Left renal pelvis (tissue), 4 donors: ENCODE measurements at places on chromosomes 7 and 10.
A peak's percentile ranks its signal among the peaks of the same experiment; 100 is the strongest.

GRCh38 chr7:152335900-152336571 lies 99.8 kb downstream of the KMT2C start:
- no peak for DNase-seq

- no peak for DNase-seq
Measured at GRCh38 chr7:130890176-130891020, 156.4 kb upstream of the KLF14 start.

DNA sequence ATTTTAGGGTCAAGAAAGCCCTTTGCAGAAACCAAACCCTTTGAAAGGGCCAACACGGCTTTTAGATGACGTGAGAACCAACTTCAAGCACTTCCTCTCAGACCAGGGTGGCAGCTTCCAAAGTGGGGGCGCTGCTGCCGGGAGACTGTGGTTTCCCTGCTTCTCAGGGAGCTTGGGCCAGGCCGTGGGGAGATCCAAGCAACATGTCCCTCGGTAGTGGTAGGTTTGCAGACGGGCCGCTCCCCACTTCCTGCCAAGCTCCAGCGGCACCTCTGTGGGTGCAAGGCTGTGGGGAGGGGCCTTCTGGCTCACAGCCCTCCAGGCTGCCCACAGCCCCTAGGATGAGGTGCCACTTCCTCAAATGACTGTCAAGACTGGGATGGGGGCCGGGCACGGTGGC lies 132.4 kb downstream of the FAM53B start:
- DNase-seq: no peak

- no peak for DNase-seq
Measured at GRCh38 chr7:134623193-134623592, 23.5 kb upstream of the BPGM start.

DNA sequence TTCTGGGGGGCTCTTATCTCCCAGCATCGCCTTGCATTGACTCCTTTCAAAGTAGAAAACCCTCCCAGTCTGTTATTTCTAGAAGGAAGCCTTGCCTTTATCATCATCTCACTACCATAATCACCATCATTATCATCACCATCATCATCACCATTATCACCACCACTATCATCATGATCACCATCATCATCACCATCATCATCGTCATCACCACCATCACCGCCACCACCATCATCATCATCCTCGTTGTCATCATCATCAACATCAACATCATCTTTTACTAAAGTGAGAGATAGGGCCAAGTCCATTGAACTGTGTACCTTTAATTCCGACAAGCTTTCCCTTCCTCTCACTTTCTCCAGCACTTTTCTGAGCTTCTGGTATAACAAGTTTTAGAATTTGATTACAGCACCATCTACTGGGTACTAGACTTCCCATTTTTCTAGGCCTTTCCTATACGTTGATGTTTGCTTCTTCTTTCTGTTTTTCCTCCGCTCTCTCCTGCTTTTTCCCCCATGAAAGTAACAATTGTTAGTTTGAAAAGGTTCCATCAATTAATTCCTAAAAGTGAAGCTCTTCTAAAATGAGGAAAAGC lies 226.4 kb downstream of the BUB3 start:
- DNase-seq: no peak

DNA sequence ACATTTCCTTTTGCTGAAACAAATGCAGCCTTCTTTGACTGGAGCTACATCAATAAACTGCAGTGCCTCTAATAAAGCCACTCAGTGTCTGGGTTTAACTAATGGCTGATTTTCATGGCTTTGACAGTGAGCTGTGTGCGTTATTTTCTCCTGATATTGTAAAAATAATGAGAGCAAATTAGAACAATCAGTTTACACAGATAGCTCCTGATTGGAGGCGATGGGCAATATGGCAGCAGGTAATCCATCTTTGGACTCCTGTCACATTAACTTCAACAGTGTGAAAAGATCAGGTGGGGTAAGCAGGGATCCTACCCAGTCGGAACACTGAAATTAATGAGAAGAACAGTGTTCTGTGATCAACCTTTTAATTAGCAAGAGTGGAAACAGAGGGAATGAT lies 100.7 kb downstream of the POLL start:
- no peak for DNase-seq

DNA sequence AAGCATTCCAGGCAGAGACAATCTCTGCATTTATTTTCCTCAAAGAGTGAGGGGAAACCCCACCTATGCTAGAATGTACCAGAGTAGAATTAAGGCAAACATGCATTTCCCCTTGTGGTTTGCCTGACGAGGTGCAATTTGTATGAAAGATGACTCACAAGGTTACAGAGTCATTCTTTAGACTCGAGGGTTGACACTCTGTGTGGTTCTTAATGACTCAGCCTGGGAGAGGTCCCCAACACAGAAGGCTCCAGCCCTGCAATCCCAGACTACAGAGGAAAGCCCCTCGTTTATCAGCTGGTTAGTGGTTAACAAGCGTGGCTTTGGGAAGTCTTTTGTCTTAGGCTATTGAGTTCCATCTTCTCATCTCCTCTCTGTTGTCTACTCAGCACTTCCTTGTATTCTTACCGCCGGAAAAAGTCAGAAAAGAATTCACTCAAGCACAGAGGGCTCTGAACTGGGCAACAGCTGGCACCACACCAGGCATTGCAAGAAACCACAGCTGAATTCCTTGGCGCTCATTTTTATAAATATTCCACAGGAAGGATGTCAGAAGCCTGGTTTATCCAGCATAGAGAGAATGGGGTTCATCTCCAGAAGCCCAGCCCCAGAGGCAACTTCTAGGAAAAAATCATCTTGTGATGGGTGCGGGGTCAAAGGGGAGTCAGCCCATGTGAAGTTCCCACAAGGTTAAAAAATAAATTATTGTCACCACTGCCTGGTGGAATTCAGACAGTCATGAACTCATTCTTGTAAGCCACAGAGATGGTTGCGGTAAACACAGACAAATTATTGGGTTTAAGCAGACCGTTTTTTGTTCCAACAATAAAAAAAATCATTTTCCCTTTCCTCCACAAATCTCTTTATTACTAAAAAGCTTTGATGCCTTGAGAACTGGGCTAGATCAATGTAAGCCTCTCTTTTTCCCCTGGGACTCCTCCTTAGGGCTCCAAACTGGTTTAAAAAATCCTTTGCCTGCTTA lies 24.5 kb upstream of the SVIL start:
- DNase-seq: no peak

- no peak for DNase-seq
Measured at GRCh38 chr7:117559391-117559790, 79.6 kb downstream of the CFTR start.

DNA sequence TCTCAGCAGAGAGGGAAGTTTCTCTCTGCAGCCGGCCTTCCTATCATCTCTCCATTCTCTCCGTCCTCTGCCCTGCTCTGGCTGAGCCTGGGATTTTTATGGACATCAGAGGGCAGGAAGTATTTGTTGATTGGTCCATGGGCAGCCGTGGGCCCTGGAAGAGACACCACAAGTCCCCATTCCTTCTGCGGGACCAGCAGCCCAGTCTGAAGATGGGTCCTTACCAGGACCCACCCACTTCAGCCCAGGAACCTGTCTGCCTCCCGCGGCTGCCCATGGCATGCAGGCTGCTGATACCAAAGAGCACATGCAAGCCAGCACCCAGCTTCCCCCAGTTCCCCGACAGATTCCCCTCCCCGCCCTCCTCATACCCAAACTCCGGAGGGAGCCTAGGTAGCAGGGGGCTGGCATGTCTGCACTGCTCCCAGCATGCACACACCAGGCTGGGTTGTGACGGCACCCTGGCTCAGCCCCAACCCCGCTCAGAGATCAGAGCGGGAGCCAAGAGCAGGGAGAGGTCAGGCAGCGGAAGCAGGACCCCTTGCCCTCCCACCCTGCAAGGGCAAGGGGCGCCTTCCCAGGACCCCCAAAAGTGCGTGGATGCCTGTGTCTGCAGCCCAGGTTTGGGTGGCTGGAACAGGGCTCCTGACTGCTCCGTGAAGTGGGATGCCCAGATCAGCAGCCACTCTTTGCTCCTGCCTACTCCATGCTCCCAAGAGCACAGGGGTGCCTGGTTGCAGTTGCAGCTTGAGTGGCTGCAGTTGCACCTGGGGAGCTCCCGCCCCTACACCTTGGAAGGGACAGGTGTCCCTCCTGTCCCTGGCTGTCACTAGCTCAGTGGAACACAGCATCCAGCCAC lies 538.6 kb upstream of the POT1 start:
- DNase-seq: no peak

GRCh38 chr10:69336952-69337295 lies 58.6 kb downstream of the HK1 start:
- DNase-seq: no peak

DNA sequence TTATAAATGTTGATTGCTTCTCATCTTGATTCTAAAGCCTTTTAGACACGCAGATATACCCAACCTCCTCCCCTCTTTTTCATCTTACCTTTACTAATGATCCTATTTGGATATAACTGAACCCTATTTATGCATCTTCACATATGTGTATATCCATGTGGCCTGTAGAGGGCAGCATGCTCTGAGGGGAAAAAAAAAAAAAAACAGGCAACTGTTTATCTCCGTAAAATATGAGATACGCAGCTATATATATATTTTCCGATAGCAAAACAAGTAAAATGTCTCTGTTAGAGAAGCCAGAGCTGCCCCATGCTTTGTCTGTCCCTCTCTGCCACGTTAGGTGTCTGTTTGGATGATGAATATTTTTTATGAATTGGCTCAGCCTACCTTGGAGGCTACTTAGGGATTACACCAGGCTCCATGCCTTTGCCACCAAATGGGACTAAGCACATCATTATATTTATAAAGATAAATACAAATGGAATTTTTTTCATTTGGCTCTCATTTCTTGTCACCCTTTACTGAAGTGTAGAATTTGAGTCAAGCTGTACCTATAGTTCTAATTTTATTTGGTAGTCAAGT lies 174.8 kb upstream of the FZD1 start:
- no peak for DNase-seq

- DNase-seq: no peak
Measured at GRCh38 chr7:101969997-101970585, 152.7 kb downstream of the CUX1 start.

GRCh38 chr10:112360308-112361270 lies 13.3 kb upstream of the ACSL5 start:
- DNase-seq: no peak

- no peak for DNase-seq
Measured at GRCh38 chr10:119406601-119407253, 135.8 kb downstream of the RGS10 start.

GRCh38 chr10:76624470-76624869 lies 1013.1 kb downstream of the KCNMA1 start:
- no peak for DNase-seq

GRCh38 chr7:10739401-10739800 lies 234.3 kb upstream of the PHF14 start:
- DNase-seq: no peak

- no peak for DNase-seq
Measured at GRCh38 chr10:66505003-66505657, 420.7 kb upstream of the LRRTM3 start.

- no peak for DNase-seq
Measured at GRCh38 chr10:47098964-47099363, 187.7 kb downstream of the PTPN20 start.

- DNase-seq: no peak
Measured at GRCh38 chr10:110336111-110336721, 31.5 kb upstream of the SMNDC1 start.

DNA sequence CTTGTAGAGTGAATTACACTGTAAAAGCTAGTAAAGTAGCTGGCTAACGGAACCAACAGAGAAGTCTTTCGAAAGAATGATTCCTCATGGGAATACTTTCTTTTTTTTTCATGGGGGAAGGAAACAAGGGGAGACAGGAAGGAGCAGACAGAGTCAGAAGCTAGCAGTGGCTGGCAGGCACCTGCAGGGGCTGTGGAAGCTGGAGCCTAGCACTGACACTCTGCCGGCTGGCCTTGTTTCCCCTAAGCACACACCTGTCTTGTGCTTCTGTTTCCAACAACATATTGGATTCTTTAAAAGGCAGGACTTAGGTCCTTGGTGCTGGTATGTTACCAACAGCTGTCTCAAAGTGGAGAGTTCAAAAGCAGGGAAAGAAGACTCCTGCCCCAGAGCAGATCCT lies 24.7 kb downstream of the NOD1 start:
- DNase-seq: no peak

- no peak for DNase-seq
Measured at GRCh38 chr7:143480501-143480900, 2.8 kb downstream of the TAS2R41 start.

GRCh38 chr10:34479520-34480179 lies 335.4 kb downstream of the PARD3 start:
- DNase-seq: no peak

DNA sequence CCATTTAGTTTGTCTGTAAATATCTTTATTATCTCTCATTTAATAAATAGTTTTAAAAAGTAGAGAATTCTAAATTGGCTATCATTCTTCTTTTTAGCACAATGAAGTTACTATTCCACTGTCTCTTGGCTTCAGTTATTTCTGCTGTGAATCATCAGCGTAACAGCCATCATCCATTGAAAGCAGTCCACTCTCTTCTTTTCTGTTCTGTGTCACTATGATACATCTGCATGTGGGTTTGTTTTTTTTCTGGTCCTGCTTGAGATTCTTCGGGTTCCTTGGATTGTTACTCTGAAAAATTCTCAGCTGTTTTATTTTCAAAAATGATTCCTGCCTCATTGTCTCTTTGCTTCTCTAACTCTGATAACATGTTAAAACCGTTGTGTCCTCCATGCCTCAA lies 52.5 kb downstream of the CSGALNACT2 start:
- no peak for DNase-seq

- DNase-seq: no peak
Measured at GRCh38 chr10:73650537-73651331, 5.1 kb downstream of the SYNPO2L start.

GRCh38 chr7:91892821-91893340 lies 12.4 kb upstream of the MTERF1 start:
- DNase-seq: no peak

- no peak for DNase-seq
Measured at GRCh38 chr7:69847921-69848612, 249.8 kb downstream of the AUTS2 start.

DNA sequence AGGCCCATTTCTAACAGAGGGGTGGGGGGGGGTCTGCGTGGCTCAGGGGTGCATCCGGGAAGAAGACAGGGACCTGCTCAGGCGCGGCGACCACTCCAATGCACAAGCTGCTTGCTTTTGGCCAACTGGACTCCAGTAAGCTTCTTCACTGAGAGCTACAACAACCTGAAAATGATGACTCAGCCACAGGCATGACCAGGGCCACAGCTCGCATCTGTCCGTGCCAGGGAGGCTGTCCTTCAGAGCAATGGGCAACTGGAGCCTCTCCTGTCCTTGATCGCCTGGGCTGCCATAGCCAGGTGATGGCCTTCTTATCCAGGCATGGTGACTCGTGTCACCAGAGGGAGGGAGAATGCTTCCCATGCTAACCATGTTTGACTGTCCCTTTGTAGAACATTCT lies 81.6 kb upstream of the RNF32 start:
- no peak for DNase-seq

GRCh38 chr10:22086730-22087401 lies 83.3 kb upstream of the DNAJC1 start:
- peak; percentile 59 for DNase-seq

DNA sequence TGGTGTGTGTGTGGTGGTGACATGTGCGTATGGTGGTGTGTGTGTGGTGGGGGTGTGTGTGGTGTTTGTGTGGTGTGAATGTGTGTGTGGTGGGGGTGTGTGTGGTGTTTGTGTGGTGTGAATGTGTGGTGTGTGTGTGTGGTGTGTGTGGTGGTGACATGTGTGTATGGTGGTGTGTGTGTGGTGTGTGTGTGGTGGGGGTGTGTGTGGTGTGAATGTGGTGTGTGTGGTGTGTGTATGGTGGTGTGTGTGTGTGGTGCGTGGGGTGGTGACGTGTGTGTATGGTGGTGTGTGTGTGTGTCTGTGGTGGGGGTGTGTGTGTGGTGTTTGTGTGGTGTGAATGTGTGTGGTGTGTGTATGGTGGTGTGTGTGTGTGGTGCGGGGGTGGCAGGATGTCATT lies 453.1 kb downstream of the DNAJB6 start:
- no peak for DNase-seq

- no peak for DNase-seq
Measured at GRCh38 chr7:159103382-159104187, 41.1 kb downstream of the VIPR2 start.
